ENCODE measurements at places on chromosomes 12 and 14.
A peak's percentile ranks its signal among the peaks of the same experiment; 100 is the strongest.

- DNase-seq = no peak
These were observed 9.4 kb upstream of the DACT1 start for GRCh38 chr14:58628406-58628805.

GRCh38 chr12:102120886-102121285, 903 bp downstream of the PARPBP start:
- DNase-seq = no peak

DNA sequence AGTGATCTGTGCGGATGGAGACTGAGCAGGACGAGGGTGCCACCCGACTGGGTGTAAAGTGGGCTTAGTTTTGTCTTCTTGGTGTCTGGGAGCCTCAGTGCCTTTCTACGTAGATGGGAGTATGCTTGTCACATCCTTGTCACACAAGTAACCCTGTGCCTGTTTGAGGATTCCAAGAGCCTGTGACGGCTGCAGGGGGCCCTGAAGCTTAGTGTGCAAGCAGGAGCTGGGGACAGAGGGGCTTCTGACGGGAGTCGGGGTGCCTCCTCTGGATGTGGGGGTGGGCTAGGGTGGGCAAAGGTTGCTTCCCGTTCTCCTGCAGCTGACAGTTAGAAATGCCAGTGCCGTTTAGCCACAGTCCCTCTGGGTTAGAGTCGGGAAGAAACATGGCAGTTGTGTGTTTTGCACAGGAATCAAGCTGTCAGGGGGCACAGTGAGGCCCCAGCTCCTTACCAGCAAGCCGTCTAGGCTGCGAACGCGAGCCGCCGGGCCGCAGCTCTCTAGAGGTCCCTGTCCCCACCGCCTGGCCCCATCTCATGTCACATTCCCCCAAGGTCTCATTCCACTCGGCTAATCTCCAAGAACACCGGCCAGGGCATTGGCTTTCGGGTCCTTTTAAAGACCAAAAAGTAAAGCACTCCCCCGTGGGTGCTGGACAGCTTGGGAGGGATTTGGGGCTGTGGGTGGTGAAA, 7.0 kb downstream of the RTL1 start:
- DNase-seq = no peak

GRCh38 chr12:54141431-54142113, 47.2 kb downstream of the SMUG1 start:
- no peak for DNase-seq

GRCh38 chr14:61395115-61395725, 73.8 kb downstream of the PRKCH start:
- DNase-seq = no peak

DNA sequence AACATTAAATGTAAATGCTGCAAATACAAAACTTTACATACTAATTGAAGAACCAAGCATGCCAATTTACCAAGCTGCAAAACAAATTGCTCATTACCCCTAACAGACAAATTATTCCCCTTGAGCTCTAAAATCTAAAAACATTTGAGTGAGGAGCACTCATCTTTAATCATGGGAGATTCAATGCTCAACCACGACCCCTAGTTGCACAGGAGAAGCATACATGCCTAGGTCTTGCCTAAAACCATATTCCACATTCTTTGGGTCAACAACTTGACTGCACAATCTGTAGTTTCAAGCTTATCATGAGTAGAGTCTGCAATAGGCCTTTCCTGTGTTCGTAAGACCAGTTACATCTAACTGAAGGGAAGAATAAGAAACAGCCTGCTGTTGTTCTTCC, 69.7 kb downstream of the MGAT4C start:
- no peak for DNase-seq

DNA sequence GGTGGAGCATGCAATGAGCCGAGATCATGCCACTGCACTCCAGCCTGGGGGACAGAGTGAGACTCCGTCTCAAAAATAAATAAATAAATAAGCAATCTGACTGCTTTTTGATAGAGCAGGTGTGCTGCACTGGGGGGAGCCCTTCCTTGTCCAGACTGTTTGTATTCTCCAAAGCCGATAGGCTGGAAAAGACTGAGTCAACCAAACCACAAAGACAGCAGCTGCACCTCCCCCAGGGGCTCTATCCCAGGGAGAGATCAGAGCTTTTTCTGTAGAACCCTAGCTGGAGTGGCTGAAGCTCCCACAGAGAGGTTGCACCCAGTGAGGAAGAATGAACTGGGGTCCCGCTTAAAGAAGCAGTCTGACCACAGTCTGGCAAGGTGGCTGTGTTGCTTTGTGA, 45.8 kb upstream of the LALBA start:
- no peak for DNase-seq

DNA sequence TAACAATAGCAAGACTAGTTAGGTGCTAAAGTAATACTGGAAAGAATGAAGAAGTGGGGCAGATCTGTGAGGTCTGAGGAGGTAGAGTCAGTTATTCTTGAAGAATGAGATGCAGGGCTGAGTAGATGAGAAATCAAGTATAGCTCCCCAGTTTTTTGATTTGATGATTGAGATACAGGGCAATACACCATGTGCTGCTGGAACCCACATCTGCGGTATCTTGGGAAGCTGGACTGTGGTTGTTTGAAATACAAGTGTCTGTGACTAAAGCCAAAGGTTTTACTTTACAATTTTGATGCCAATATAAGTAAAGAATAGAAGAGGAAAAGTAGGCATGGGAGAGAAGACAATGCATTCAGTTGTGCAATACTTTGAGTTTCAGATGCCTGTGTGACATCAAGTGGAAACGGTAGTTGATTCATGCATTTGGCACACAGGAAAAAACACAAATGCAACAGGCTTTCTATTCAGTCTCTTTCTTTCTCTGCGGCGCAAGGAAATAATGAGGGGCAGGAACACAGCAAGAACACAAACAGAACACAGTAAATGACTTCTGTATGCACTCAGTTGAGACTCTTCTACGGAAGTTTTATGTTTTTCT, 190.2 kb upstream of the SLC38A2 start:
- DNase-seq = no peak

GRCh38 chr12:10667581-10667980, 6.3 kb downstream of the STYK1 start:
- no peak for DNase-seq

- DNase-seq = no peak
These were observed 24.4 kb downstream of the SERPINA1 start for GRCh38 chr14:94364037-94364436.

GRCh38 chr12:121830588-121831265, 26.9 kb downstream of the SETD1B start:
- no peak for DNase-seq

DNA sequence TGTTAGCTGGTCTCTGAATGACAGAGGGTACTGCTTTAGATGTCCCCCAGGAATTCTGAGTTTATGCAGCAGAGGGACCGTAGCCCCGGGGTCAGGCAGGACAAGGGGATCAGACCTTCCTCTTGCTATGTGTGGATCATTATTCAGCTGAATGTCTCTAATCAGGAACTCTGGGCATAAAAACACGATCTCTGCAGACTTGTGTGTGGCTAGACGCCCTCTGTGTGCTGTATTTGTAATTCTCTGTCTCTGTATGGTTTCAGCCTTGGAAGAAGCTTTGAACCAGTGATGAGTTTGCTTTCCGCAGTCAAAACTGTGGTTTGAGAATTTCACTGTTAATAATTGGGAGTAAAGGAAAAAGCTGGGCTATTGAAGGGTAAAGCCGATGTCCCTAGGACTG, 125.3 kb downstream of the ETV6 start:
- no peak for DNase-seq

GRCh38 chr14:69963966-69964365, 84.8 kb downstream of the SMOC1 start:
- DNase-seq = no peak

GRCh38 chr12:72509891-72510290, 237.7 kb downstream of the TRHDE start:
- DNase-seq = no peak

GRCh38 chr14:68961781-68962584, 17.1 kb downstream of the ACTN1 start:
- DNase-seq = no peak

GRCh38 chr14:90114554-90114953, 52.8 kb downstream of the KCNK13 start:
- no peak for DNase-seq

DNA sequence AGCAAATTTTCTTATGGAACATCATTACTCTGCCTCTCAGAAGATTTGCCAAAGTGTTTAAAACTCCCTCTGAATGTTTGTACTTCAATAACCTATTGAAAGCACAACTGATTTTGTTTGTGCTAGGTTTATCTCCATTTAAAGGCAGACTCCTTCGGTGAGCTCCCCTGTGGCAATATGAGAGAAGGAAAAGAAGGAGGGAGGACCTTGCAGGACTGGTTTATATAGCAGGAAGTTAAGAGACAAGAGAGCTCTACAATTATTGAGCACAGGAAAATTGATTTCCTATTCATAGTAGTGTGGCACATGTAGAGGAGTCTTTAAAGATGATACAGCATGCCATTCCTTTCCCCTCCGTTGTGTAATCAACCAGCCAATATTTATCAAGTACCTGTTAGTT, 75.5 kb downstream of the PDE3A start:
- DNase-seq = no peak

- no peak for DNase-seq
These were observed 36.3 kb downstream of the RIN3 start for GRCh38 chr14:92549859-92550230.

- DNase-seq = no peak
These were observed 132.8 kb downstream of the TTLL5 start for GRCh38 chr14:75793806-75794205.

GRCh38 chr12:23550753-23551152, 398.7 kb downstream of the SOX5 start:
- no peak for DNase-seq

DNA sequence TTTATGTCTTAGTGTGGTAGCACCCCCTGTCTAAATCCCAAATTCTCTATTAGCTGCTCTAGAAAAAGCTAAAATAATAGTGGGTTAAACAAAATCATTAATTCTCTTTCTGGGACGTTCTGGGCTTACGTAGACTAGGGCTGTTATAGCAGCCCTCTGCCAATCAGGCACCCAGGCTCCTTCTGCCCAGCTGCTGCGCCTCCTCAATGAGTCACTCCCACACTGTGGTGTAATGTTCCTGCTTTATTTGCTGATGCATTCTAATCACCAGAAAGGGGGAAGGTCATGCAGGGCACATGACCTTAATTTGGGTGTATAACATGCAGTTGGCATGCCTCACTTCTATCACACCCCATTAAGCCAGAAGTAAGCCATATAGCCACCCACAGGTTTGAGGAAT, 294.5 kb downstream of the GALC start:
- no peak for DNase-seq

GRCh38 chr12:47276621-47277309, 197.0 kb upstream of the AMIGO2 start:
- DNase-seq = peak; percentile 5

- no peak for DNase-seq
These were observed 278.2 kb downstream of the ZFP36L1 start for GRCh38 chr14:68514608-68515194.

DNA sequence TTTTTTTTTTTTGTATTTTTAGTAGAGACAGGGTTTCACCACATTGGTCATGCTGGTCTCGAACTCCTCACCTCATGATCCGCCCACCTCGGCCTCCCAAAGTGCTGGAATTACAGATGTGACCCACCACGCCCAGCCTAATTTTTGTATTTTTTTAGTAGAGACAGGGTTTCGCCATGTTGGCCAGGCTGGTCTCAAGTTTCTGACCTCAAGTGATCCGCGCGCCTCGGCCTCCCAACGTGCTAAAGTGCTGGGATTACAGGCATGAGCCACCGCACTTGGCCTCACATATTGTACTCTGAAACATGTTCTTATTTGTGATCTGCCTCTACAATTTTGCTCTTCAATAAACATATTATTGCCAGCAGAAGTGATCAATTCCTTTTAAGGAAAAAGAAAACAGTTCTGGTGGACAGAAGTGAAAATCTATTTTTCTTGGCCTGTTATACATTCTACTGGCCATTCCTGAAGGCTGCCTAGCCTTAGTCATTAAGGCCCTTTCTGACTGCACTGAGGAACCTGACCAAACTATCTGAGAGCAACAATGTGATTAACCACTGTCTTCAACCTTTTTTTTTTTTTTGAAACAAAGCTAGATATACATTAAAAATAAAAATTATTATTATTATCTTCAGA, 36.1 kb downstream of the SNX6 start:
- no peak for DNase-seq

- DNase-seq = no peak
These were observed 1154.7 kb upstream of the FLRT2 start for GRCh38 chr14:84375235-84375634.

DNA sequence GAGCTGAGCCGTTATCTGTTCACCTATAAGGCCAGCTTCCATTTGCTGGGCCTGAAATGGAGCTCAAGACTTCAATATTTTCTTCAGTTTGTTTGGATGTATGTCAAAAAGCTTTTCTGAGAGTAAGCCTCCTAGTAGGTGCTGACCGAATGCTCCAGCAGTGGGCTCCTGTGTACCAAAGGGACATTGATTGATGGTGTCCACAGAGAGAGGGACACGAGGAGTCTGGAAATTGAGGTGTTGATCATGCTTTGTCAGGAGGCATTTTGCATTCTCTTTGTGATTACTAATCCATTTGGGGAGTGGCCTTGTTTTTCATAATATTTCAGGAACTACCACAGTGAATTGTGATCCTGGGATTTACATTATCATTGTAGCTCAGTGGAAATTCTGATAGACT, 107.7 kb upstream of the SLC38A2 start:
- DNase-seq = no peak

DNA sequence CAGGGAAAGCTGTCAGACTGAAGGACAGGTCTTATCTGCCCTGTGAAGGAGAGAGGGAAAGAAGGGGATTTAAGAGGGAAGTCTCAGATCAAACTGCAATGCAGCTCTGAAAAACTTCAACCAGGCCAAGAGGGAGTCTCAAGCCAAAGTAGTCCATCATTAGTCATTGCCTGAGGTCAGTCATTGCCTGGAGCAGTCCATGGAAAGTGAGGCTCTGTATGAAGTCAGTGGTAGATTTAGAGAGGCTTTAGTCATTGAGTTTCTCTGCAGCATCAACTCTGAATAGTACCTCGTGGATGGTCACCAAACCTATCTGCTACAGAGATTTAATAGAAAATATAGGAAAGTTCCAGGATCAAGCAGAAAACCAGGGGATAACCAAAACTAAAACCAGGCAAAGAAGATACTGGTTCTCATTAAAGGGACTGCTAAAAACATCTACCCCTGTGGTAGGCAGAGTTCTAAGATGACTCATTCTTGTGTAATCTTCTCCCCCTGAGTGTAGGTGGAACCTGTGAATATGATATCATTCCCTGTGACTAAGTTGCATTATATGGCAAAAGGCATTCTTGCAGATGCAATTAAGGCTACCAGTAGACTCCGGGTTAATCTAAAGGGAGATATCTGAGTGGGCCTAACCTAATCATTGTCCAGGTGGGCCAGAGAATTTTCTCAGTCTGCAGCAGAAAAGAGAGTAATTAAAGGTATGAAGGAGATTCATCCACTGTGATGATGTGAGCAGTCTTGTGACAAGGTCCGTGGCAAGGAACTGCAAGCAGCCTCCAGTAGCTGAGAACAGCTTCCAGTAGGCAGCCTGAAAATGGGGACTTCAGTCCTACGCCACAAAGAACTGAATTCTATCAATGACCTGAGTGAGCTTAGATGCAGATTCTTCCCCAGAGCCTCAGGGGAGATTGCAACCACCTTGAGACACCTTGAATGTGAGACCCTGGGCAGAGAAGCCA, 123.1 kb downstream of the GALC start:
- DNase-seq = no peak

- no peak for DNase-seq
These were observed 76.1 kb upstream of the DYRK2 start for GRCh38 chr12:67572492-67572891.

Measured in esophagus squamous epithelium (tissue), 5 donors.